ENCODE measurements at places on chromosomes 1 and 21.

- DNase-seq, result no peak
Measured at GRCh38 chr1:208242146-208242545, 2.0 kb downstream of the PLXNA2 start.

DNA sequence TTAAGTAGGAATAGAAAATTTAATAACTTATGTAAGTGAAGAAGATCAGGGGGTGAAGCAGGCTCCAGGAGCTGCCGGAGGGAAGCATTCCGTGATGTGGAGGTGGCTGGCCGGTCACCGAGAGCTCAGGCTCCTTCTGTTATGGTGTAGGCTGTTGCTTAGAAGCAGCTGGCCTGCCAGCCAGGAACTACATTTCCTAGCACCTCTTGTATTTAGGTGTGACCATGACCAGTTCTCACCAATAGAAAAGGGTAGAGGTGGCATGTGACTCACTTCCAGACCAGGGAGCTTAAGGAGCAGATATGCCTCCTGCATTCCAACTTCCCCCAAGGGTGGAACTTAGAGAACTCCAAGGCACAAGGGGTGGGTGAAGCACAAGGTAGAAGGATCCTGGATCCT is 120.7 kb downstream of the ACTL8 start:
- no peak for DNase-seq

GRCh38 chr1:223344491-223344890 is 19.5 kb downstream of the SUSD4 start:
- DNase-seq, result no peak

- DNase-seq, result no peak
Measured at GRCh38 chr1:109527098-109527811, 12.4 kb upstream of the GPR61 start.

- no peak for DNase-seq
Measured at GRCh38 chr1:187034501-187034900, 205.8 kb downstream of the PLA2G4A start.

- DNase-seq, result no peak
Measured at GRCh38 chr1:59026472-59026948, 242.7 kb upstream of the JUN start.

DNA sequence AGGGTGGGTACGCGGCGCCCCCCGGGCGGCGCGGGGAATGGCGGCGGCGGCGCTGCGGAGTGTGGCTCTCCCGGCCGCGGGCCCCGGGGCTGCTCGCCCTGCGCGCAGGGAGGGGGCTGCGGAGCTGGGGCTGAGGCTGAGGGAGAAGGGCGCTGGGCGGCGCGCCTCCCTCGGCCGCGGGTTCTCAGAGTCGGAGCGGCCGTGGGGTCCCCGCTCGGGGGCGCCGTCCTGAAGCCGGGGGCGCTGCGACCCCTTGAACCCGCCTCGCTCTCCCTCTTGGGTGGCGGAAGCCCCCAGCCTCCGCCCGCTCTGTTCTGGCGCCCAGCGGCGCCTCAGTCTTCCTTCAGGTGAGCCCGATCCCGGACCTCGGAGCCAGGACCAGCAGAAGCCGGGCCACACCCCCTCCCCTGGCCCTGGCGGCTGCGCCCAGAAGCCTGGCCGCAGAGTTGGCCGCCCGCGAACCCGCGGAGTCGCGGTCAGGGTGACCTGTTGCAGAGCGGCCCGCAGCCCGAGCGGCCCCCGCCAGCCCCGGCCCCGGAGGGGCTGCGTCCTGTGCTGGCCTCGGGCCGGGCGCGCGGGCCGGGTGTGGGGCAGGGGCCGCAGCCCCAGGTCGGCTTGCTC is 532 bp downstream of the RALGPS2 start:
- DNase-seq, result peak; percentile 5

DNA sequence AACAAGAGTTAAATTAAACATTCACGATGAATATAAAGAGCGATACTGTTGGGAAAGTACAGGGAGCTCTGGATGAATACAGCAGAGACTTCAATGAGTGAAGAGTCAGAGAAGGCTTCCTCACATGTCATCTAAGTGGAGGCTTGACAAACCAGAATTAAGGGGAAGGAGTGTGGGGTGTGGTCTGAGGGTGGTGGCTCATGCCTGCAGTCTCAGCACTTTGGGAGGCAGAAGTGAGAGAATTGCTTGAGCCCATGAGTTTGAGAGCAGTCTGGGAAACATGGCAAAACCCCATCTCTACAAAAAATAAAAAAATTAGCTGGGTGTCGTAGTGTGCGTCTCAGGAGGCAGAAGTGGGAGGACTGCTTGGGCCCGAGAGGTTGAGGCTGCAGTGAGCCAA is 8.7 kb downstream of the SDHB start:
- no peak for DNase-seq

GRCh38 chr1:246005067-246005466 is 502.0 kb downstream of the SMYD3 start:
- no peak for DNase-seq

- no peak for DNase-seq
Measured at GRCh38 chr1:202203238-202204039, 9.8 kb downstream of the LGR6 start.

- DNase-seq, result no peak
Measured at GRCh38 chr21:37136261-37136660, 63.2 kb downstream of the TTC3 start.

DNA sequence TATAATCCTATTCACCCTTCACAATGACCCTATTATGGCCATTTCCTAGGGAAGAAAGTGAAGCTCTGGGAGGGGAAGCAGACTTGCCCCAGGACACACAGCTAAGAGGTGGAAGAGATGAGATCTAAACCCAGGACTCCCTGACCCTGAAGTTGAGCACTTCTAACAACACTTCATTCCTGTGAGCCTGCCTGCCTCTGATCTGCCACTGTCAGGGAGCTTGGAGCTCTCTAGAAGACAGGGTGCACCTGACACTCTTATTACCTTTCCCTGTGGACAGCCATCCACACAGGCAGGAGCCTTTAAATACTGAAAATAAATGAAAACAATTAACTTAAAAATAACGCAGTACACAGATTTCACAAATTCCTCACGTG is 599 bp downstream of the MKNK1 start:
- no peak for DNase-seq

All from T-helper 17 cell (primary cell).